ENCODE measurements at places on chromosomes 13 and 19.

- DNase-seq: no peak
These were observed 49.1 kb downstream of the LMO7 start for GRCh38 chr13:75685239-75685697.

DNA sequence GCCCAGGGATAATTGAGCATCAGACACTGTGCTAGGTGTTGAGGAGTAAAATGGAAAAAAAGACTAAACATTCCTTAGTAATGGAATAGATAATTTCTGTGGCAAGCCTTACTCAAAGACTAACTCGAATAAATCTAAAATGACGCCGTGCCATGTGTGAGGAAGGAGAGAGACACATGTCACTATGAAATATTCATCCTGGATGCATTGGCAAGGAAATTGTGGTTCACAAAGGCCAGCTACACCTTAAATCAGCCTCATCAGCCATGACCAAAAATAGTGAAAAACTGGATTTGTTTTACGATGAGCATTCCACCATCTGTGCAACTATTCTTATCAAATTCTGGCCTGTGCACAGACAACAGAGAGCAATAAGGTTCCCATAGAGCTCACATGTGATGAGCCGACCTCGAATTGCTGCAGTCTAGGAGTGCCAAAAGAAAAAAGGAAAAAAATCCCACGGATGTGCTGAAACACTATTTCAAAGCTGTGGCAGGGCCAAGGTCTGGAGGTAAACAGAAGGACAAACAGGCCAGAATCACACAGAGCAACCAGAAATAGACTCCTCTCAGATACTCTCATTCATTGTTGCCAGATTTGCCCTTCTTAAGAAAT lies 505.7 kb downstream of the EFNB2 start:
- no peak for DNase-seq

- DNase-seq: no peak
These were observed 25.2 kb downstream of the TNFSF14 start for GRCh38 chr19:6644796-6645195.

DNA sequence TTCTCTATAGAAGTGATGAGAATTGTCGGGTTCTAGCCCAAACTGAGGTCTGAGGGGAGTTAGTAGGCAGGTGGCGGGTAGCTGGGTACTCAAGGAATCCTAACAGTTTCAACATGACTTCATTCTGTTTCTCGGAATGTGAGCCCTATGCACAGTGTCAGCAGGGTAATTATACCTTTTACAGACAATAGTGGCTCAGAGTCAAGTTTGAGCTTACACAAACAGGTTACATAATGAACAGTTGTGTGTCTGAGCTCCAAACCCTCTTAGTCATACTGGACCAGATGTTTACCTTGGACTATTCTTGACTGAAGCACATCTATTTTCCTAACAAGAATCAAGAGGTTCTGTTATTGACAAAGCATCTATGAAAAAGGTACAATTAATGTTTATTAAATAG lies 1066.7 kb upstream of the PCDH20 start:
- no peak for DNase-seq

DNA sequence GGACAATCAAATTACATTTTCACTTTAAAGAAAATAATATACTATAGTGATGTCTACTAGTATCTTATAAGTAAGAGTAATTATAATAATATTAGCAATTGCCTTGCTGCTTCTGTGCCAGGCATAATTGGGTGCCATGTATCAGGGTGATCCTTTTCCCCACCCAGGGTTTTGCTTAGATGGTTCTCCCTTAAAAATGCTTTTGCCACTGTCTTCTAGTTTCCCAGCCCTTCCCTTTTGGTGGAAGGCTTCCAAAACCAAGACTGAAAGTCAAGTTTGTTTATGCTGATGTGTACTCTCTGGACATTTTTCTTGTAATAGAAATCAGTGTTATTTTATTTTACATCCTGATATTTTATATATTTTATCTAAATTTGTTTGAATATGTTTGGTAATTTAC lies 77.8 kb downstream of the ITGBL1 start:
- no peak for DNase-seq

DNA sequence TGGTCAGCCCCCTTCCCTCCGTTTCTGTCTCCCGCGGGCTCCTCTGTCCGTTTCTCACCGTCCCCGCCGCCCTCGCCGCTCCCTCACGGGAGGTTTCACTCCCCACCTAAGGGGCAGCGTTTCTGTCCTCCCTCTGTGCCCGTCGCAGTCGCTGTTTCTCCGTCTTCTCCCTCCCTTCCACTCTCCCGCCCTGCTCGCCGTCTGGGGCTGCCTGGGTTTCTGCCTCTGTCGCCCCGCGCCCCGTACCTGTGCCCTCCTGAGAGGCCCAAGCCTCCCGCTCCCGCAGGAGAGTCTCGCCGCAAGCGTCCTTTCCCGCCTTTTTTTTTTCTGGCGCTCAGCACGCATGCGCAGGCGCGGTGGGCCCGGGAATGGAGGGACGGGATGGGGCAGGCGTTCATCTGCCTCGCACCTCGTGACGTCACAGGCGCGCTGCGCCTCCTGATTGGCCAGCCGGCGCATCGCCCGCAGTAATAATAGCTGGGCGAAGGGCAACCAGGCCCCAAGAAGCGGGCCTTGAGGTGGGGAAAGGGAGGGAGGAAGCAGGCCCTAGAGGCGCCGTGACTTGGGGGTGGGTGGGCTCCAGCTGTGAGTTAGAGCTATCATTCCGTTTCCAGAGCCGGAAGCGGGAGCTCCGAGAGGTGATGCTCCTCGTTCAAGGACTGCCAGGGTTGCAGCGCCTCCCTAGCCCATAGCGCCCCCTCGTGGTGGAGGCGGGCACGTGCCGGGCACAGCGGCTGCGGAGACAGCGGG lies 15.4 kb downstream of the SSC5D start:
- DNase-seq: peak; percentile 98

GRCh38 chr19:45280471-45280961 lies 29.4 kb downstream of the MARK4 start:
- DNase-seq: no peak

DNA sequence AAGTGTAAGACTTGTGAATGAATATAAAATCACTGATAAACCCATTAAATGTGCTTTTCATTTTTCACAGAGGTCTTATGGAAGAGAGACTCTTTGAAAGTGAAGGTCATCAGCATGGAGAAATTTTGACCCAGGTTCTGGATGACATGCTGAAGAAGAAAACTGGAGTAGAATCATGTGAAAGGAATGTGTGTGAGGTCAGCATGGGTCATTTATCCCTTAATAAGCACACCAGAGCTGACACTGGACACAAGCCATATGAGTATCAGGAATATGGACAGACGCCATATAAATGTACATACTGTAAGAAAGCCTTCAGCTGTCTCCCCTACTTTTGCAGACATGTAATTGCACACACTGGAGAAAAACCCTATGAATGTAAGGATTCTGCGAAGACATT lies 29.0 kb downstream of the ZNF20 start:
- DNase-seq: no peak

GRCh38 chr19:48249502-48250014 lies 6.2 kb downstream of the CARD8 start:
- peak; percentile 76 for DNase-seq

- no peak for DNase-seq
These were observed 9.6 kb downstream of the CD37 start for GRCh38 chr19:49344505-49345423.
